NCI-H345 (cell line): ENCODE measurements at places on chromosomes 4 and X.

GRCh38 chrX:149079805-149080406, 425.2 kb downstream of the IDS start:
- DNase-seq, result no peak

DNA sequence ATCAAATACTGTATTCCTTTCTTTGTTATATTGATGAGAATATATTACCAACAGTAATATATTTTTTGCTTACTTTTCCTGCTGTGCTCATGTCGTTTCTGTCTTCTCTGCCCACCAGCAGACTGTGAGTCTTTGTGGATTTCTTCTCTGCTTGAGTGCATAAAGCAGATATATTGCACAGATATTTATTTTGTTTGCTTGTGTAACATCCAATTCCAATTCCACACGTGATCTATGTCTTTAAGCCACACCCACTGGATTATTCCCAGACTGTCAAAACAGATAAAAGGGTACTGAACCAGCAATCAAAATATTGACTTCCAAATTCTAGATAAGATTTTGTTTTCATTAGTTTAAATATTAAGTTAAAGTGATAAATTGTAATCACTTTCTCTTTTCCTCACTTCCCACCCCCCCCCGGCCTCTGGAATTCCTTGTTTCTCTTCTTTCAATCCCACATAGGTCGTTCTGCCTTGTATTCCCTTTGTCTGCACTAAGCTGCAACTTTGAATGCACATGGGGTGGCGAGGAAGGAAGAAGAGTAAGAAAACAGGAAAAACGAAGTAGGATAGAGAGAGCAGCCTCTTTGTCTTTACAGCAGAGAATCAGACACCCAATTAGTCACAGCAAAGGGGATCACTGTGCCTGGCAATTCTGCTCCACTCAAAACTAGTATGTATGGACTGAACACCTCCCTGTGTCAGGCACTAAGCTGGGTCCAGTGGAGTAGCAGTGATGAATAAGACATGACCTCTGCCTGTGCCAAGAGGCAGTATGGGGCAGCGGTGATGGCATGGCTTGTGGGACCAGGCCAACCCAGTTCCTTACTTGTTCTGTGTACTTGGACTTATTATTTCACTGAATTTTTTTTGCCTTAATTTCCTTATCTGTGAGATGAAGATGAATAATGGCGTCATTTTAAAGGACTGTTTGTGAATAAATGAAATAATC, at the start of gene ADH1B:
Gene ADH1B, minus strand, starts transcription at position 161 of the 951 bp plus-strand sequence. Its CDS starts 70 bp downstream, at position 91.
- DNase-seq, result no peak

- DNase-seq, result no peak
Measured at GRCh38 chr4:84032372-84032771, 466.7 kb downstream of the NKX6-1 start.

DNA sequence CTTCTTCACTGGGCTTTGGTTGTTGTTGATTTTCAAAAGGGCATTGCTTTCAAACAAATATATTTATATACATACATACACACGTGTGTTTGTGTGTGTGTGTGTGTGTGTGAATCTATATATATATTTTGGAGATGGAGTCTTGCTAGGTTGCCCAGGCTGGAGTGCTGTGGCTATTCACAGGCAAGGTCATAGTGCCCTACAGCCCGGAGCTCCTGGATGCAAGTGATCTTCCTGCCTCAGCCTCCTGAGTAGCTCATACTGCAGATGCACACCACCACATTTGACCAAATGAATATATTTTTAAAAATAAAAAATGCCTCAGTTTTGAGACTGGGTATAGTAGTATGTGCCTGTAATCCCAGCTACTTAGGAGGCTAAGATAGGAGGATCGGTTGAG, 34.4 kb downstream of the FRAS1 start:
- DNase-seq, result no peak

- DNase-seq, result peak; percentile 8
Measured at GRCh38 chr4:67122029-67122428, 423.3 kb downstream of the CENPC start.

- no peak for DNase-seq
Measured at GRCh38 chr4:106287353-106287969, 28.5 kb downstream of the TBCK start.

DNA sequence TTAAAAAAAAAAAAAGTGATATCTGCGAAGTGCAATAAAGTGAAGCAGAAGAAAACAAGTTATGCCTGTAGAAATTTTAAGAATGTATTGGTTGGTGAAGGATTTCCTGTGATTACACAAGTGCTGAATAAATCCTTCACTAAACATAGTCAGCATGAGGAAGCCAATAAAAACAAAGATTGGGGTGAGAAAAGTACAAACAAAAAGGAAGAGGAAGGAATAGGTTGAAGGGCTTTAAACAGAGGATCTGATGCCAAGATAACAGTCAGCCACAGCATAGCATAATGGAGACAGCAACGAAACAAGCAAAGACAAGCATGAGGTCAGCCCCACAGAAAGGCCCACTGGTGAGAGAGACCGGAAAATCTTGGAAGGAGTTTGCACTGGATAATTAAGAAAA, 372.2 kb downstream of the ADAM29 start:
- no peak for DNase-seq

DNA sequence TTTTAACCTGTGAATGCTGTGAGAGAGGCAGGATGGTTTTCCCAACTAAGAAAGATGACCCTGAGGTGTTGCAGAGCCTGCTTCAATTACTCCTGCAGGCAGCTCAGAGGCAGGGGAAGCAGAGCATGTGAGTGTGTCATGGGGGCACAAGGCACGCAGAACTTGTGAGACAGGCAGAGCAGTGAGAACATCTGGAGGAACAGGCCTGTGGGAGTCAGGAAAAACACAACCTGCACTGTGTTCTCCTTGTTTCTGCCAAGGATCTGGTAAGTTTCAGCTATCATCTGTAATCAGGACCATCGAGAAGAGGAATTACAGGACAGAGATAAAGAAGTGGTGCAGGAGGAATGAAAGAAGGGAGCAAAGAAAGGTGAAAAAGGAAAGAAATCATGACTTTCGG, 741.8 kb upstream of the INTU start:
- no peak for DNase-seq

DNA sequence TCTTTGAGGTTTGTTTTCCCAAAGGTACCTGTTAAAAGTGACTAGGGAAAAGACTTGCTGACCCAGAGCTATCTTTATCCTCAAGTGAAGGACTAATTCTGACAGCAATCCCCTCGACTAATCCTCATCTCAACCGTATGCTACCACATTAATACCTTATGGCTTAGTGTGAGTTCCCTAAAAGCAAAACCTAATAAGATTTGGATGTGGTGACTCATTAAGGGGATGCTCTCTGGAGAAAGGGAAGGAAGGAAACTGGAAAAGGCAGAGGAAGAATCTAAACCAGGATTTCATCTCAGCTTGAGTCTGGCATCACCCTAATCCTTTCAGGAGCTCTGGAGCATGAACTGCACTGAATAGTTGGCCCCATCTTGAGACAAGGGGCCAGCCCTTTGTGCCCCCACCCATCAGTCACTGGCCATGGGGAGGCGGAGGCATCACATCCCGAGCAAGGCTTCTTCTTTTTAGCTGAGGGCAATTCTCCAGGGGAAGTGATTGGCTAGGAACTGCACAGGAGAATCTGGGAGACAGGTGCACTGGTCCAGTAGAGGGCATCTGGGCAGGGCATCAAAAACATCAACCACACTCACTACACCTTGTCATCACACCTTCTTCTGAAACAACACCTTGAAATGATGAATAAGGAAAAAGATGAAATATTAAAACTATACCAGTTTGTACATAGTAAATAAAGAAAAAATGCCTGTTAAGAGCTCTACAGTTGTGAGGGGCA, 6.9 kb upstream of the BBS7 start:
- DNase-seq, result no peak

GRCh38 chrX:25016938-25017598, 1.3 kb upstream of the ARX start:
- no peak for DNase-seq

DNA sequence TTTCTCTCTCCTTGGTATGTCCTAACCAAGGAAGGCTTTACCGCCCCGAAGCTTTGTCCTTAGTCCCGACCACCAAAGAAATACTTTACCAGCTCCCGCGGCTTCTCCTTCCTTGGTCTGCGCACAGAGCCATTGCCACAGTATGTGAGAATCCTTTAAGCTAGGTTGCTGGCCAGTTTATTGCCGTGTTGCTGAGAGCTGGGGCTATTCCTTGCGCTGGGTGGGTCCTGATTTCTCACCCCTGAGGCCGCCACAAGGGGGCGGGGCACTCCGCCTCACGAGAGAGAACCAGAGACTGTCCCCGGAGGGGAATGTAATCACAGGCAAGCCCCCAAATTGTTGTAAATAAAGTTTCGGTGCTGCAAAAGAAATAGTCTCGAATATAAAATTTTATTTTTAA, 331.0 kb upstream of the PCDH10 start:
- DNase-seq, result no peak

DNA sequence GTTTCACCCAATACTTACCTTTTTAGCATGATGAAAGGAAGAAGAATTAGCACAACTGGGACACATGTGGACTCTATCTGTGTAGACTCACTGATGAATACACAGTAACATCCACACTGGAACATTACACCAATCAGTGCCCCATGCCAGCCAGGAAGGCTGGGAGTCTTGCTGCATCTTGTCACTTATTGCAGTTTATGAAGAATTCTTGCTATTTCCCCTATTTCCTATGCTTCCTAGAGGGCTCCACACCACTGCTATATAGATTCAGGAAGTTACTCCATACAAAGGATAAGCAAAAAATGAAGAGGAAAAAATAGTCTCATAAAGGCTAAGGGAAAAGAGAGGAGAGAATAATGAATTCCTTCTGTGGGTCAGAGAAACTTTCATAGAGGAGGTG, 201.0 kb downstream of the CAMK2D start:
- DNase-seq, result no peak

DNA sequence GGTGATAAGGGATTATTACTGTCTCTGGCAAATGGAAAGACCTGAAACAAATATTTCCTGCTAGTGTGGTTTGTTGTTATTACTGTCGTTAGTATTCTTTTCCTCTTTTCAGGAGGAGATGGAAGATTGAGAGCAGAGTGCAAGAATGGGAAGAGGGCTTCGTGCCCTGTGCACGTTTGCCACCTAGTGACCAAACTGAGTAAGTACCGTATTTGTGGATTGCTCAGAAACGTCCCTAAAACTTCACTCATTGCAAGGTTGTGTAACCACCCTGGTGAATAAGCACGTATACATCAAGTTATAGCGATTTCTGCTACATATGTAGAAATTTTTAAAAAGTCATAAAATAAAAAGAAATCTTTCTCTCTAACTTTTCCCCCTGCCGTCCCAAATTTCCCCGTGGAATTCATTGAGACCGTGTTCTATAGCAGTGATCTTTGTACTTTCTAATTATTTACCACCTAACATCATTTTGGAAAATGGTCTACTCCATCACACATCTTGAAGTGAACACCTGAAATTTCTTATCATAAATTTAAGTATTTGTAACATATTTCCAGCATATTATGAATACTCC, 24.3 kb downstream of the LINC00632 start:
- DNase-seq, result peak; percentile 24

DNA sequence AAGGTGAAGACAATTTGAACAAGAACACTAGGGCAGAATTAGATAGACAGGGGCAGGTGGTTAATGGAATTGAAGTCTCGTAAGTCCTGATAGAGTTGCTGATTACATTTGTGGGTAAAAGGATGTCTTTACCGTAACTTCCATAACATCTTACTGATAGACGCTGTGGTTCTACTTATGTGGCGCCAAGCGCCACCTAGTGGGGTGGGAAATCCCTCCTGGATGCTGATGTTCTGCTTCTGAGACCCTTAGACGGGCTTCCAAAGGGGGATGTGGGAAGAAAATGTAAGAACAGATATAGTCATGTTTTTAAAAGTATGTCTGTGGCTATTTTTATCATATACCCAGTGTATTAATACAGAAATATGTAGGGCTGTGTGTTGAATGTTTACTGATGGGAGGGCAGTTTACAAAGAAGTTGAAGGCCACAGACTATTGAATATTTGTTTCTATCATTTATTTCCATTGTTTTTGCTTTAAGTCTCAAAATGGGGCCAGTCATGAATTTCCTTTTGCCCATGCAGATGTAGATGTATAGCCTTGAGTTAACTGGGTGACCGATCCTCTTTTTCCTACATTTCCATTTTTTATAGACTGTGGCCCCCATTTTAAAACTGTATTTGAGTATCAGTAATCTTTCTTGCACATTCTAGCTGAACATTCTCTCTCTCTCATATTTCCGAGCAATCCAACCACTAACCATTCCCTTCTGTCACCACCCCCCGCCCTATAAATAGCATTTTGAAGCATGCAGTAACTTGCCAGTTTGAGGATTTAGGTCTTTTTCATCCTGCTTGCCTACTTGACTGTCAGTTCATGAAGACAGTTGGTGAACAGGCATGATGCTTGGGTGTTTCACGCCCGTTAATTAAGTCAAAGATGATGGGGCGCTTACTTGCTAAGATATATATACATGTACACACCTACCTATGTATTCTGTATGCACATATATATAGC, 12.1 kb upstream of the TLR8 start:
- DNase-seq, result peak; percentile 0

DNA sequence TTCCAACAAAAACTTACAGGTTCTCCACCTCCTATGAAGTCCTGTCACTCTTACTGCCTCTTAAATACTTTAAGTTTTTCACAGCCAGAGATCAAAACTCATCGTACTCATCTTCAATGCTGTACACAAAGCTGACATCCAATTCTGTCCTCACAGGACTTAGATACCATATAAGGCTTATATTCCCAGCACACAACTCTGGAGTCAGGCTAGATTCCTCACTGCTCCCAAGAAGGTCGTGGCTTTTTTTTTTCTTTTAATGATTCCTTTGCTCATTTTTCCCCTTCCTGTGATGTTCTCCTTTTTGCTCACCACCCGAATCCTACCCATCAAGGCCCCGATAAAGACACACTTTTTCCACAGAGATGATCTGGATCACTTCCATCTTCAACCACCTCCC, 914 bp downstream of the TRAPPC2 start:
- no peak for DNase-seq

GRCh38 chr4:125626946-125627345, 312.2 kb downstream of the FAT4 start:
- DNase-seq, result no peak

GRCh38 chrX:45379236-45379635, 178.6 kb upstream of the DIPK2B start:
- DNase-seq, result no peak

DNA sequence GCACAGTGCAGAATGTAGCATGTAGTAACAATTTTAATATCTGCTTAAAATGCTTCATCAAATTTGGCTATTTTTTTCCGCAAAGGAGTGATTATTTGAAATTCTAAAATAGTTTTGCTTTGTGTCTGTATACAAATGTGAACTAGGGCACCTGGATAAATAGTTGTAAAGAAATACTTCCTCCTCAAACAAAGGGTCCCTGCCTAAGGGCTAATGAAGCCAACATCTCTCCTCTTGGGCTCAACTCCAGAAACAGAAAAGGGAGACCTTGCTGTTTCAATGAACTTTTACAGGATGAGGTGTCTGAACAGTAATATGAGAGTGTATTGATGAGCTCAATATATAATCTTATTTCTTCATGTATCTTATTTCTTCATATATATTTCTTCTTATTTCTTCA, 30.8 kb upstream of the SCOC start:
- no peak for DNase-seq

GRCh38 chr4:103098756-103099440, 736 bp downstream of the BDH2 start:
- no peak for DNase-seq

GRCh38 chrX:82589410-82589809, 918.7 kb upstream of the POU3F4 start:
- DNase-seq, result no peak
